GM12864 (cell line): ENCODE measurements at places on chromosomes 13 and 19.
A peak's percentile ranks its signal among the peaks of the same experiment; 100 is the strongest.

DNA sequence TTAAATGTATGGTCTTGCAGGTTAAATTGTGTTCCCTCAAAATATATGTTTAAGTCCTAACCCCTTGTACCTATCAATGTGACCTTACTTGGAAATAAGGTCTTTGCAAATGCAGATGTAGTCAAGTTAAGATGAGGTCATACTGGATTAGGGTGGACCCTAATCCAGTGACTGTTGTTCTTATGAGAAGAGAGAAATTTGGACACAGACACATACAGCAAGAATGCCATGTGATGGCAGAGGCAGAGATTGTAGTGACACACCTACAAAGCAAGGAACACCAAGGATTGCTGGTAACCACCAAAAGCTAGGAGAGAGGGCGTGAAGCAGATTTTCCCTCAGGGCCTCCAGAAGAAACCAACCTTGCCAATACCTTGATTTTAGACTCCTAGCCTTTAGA is 50.2 kb downstream of the LACC1 start:
- no peak for DNase-seq

- no peak for DNase-seq
Observed at GRCh38 chr13:113232208-113233003, 23.0 kb downstream of the CUL4A start.

GRCh38 chr19:46601318-46602224 is at the start of gene CALM3:
CALM3 (plus strand) TSS chr19:46601330; CDS start chr19:46601435, 105 bp downstream.
- no peak for DNase-seq

GRCh38 chr19:47100290-47100689 is 13.3 kb downstream of the ZC3H4 start:
- DNase-seq = no peak

DNA sequence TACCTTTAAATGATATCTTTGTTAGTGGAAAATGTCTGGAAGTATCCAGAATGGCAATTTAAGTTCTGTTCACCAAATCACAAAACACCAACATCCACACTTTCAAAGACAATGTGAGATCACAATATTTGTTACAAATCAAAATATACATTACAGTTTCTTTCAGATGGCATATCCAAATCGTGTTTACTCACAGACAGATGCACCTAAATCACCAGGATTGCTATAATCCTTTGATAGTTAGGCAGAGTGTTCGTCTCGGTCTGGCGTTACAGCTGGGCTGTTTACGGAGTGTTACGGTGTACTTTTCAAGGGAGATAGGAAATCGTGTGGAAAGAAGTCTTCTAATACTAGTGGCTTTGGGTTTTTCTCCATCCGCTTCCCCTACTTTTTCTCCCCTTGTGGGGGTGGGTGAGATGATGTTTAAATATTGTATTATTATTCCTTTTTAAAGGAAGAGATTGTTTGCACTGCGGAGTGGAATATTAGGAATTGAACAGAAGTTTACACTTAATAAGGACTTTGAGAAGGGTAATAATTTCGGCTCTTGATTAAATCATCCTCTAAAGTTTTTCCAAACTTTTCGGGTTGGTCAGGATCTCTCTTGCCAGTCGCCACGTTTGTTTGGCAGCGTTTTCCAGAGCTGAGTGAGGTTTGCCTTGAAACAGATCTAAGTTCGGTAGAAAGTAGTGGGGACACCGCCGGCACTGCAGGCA is 1.8 kb downstream of the MAB21L1 start:
- DNase-seq = no peak

DNA sequence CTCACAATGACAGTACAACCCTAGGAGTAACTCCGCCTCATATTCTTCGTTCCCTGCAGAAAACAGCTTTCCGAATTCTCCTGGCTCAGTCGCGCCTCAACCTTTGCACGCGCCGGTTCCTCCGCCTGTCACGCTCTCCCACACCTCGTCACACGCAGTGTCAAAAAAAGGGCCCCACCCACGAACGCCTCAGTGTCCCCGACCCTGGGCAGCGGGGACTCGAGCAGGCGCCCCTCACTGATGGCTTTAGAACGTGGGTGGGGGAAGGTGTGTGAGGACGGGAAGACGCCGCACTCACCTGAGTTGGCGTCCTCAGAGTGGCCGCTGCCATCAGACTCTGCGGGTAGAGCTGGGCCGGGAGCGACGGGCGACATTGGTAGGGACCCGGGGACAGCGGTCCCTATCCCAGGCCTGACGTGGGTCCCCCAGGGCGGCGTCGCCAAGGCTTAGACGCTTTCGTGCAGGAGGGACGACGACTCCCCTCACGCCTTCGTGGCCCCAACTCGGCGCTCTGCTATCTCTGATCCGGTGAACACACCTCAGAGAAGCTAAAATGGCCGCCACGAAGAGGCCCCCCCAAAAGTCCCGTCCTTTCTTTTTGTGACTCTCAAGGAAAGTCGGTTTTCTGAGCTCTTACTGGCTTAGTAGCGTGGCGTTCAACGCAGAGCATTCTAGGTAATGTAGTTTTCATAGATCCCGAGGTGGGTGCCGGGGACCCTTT is at the start of gene ZNF154:
ZNF154 (minus strand) TSS at position 564 of the 721 bp plus-strand sequence; CDS start at position 331, 233 bp downstream.
- peak; percentile 13 for DNase-seq

GRCh38 chr19:18712981-18713380 is 29.5 kb downstream of the CRTC1 start:
- DNase-seq = no peak

GRCh38 chr19:35066691-35067563 is 25.4 kb downstream of the HPN start:
- DNase-seq = peak; percentile 79

GRCh38 chr19:23394511-23394910 is 760 bp downstream of the ZNF91 start:
- DNase-seq = no peak

- DNase-seq = no peak
Observed at GRCh38 chr13:95784161-95784899, 107.4 kb downstream of the DNAJC3 start.

DNA sequence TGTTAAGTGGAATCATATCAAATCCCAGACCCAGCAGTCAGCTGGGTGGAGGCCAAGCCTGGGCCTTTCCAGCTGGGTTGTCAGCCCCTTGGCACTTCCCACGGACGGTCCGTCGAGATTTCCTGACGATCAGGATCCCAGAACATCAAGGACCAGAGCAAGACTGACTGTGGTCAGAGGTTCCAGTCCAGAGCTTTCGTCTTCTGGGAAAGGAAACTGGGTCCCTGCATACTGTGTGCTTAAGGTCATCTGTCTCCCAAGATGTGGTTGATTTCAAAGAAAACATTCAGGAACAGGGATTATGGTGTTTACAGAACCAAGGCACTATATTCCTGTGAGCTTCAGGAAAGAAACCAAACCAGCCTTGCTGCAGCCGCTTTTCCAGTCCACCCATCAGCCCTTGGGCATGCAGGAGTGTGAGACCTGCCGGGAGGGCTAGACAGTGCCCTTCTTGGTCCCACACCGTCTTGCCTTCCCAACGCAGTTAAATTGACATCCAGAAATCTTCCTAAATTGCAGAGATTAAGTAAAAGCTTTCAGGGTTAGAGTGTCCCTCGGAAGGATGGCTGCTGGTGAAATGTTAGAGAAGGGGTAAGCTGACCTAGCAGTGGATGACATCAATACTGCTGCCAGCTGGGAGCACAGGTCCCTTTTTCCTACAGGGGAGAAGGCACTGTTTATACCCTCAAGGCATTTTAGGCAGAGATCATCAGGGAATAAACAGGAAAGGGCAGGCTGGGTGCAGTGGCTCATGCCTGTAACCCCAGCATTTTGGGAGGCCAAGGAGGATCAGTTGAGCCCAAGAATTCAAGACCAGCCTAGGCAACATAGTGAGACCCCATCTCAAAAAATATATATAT is 5.0 kb upstream of the C19orf33 start:
- no peak for DNase-seq

- DNase-seq = no peak
Observed at GRCh38 chr13:99830931-99831330, 140.6 kb downstream of the ZIC5 start.

- no peak for DNase-seq
Observed at GRCh38 chr19:31610018-31610417, 260.8 kb upstream of the TSHZ3 start.

DNA sequence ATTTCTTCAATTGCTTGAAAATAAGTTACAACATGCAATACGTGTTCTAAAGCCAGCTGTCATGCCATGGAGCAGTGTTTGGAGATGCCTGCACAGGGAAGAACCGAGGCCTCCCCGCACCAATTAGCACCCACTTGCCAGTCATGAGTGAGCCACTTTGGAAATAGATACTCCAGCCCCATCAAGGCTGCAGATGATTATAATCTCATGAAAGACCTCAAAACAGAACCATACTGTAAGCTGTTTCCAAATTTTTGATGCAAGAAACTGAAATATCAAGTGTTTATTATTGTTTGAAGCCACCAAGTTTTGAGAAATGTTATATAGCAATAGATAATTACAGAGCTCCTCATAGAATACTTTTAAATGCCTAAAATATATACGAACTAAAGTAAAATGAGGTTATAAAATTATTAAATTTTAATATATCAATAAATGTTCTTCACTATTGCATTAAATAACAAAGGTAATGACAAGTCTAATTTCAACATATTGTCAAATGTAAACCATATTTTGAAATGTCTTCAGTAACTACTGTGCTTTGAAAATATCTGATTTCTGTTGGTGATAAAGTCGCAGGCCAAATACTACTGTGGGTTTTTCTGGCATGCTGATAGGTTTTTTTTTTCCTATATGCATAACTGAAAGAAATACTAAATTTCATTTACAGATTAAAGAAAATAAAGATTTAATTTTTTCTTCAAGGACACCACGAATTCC is 43.0 kb downstream of the DIAPH3 start:
- DNase-seq = no peak

DNA sequence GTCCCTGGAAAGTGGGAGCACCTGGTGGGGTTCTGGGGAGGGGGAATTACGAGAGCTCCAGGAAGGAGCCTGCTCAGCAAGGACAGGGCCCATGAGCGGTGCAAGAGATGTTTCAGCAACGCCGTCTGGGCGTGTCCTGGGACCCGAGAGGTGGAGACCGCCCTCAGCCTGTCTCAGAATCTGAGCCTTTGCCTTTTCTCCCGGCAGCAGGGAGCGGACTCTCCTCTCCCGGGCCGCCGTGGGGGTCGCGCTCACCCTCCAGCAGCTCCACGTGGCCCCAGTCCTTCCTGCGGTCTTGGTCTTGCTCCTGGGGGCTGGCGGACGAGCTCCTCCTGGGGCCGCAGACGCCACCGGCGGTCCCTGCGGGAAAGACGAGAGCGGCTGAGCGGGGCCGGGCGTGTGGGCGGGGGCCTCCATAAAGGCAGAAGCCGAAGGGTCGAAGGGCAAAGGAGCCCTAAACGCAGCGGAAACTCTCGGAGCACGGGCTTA is 714 bp downstream of the POLRMT start:
- no peak for DNase-seq

DNA sequence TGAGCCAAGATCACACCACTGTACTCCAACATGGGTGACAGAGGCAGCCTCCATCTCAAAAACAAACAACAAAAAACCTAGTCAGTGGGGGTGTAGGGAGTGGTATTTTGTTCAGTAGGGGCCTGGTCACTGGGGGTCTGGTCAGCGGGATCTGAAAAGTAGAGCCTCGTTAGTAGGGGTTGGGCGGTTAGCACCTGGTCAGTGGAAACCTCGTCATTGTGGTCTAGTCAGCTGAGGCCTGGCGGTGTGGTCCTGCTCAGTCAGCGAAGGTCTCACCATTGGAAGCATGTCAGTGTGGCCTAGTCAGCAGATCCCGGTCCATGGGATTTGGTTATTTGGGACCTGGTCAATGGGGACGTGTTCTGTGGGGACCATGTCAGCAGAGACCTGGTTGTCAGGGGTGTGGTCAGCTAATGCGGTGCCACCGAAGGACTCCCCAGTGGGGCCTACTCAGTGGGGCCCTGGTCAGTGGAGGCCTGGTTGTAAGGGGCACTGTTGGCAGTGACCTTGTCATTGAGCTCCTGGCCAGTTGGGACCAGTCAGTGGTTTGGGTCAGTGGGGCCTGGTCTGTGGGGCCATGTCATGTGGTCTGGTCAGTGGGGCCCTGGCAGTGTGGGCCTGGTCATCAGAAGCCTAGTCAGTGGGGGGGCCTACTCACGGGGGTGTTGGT is 63.0 kb upstream of the TPM4 start:
- no peak for DNase-seq

DNA sequence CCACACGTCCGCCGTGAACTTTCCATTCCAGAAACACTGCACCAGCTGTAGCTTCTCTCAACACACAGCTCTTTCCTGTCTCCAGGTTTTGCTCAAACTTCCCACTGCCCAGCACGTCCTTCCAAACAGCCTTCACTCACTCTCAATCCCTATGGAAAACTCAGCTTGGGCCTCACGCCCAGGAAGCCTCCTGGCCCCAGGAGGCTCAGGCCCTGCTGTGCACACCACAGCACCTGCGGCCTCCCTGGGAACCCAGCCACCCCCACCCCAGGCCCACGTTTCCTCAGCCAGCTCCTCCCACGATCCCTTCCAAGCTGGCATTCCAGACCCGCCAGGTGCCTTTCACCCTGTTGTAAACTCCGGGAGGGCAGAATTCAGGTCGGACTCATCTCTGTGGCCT is 35.2 kb downstream of the C13orf46 start:
- DNase-seq = no peak

DNA sequence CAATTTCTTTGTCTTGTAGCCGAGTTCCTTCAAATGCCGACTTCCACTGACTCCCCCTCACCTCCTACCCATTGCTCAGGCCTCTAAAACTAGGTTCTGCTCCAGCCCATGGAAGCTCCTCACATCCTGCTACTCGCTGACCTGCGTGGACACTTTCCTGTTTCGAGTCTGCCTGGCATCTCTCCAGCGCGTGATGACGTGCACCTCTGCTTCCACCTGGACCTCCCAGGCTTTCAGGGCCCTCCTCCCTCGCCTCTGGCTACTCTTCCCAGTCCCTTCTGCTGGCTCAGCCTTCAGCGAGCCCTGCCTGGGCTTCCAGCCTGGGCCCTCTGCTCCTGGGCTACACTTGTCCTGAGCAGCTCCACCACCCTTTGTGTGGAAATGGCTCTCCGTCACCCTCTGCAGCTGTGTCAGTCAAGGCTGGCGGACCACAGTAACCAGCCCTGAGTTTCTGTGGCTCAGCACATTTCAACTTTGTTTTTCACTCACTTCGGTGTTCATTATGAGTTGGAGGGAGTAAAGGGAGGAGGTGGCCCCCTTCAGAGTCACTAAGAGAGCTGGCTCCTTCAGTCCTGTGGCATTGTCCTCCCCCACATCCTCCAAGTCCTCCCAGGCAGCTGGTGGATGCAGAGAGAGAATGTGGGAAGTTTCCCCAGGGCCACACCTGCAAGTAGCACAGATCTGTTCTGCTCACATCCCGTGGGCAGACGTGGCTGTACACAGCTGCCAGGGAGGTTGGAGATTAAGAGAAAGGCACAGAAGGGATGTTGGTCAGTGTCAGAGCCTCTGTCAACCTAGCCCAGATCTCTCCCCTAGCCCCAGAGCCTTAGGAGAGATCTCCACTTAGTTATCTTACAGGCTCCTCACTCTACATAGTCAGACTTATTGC is 49.4 kb downstream of the SERP2 start:
- DNase-seq = no peak

DNA sequence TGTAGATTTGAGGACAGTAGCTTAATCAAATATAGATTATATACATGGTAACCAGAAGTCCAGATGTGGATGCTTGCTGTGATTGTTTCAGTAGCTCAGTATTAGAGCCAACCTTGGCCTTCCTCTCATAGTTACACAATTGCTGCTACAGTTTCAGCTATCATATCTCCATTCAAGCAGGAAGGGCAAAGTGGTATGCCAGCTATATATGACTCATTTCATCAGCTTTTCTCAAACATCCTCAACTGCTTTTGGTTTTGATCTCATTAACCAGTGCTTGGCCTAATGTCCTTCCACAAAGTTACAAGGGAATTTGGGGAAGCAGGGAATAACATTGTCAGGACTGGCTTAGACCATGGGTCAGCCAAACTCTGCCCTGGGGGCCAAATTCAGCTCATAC is 73.0 kb upstream of the MAB21L1 start:
- DNase-seq = no peak

- DNase-seq = no peak
Observed at GRCh38 chr19:2097886-2098327, 1.2 kb downstream of the IZUMO4 start.
